SK-N-SH (cell line): ENCODE measurements at places on chromosomes 1 and 21. TPM values are rescaled to one million over a fixed set of nuclear protein-coding genes. Genes with fewer than 3 reads are reported as not detected.

GRCh38 chr1:235079443-235080296 lies 49.0 kb downstream of the TOMM20 start:
- H3K27me3 ChIP-seq, result no peaks in the 10 kb centered on the region
- no peaks in the 10 kb centered on the region for H3K36me3 ChIP-seq
- H3K4me1 ChIP-seq, result peaks cover 28% of the 10 kb centered on the region; the same call in 1 of the 2 replicates
- no peak overlapping the region for H3K27ac ChIP-seq

GRCh38 chr1:22326931-22327330 lies 124.7 kb upstream of the ZBTB40 start:
- no peak overlapping the region for H3K27ac ChIP-seq
- no peaks in the 10 kb centered on the region; the same call in 1 of the 2 replicates for H3K27me3 ChIP-seq
- no peaks in the 10 kb centered on the region for H3K36me3 ChIP-seq

LEMD1 gene
- not detected in 2 replicates for polyA plus RNA-seq

PGLYRP3 gene
- not detected in 2 replicates for polyA plus RNA-seq
